ENCODE measurements at places on chromosomes 16 and 17. TPM values are rescaled to one million over a fixed set of nuclear protein-coding genes. Genes with fewer than 3 reads are reported as not detected.

The PRSS22 gene
- not detected for polyA plus RNA-seq

The EEF2KMT gene
- 11.5 TPM for polyA plus RNA-seq

- no peak for DNase-seq
These were observed 9.0 kb upstream of the ARHGAP27 start for GRCh38 chr17:45441526-45442310.

GRCh38 chr17:52207796-52208195 is 49.3 kb upstream of the CA10 start:
- DNase-seq, result no peak

The AANAT gene
- polyA plus RNA-seq, result not detected

GRCh38 chr16:65114527-65114926 is 7.3 kb downstream of the CDH11 start:
- peak; percentile 85 for DNase-seq

DNA sequence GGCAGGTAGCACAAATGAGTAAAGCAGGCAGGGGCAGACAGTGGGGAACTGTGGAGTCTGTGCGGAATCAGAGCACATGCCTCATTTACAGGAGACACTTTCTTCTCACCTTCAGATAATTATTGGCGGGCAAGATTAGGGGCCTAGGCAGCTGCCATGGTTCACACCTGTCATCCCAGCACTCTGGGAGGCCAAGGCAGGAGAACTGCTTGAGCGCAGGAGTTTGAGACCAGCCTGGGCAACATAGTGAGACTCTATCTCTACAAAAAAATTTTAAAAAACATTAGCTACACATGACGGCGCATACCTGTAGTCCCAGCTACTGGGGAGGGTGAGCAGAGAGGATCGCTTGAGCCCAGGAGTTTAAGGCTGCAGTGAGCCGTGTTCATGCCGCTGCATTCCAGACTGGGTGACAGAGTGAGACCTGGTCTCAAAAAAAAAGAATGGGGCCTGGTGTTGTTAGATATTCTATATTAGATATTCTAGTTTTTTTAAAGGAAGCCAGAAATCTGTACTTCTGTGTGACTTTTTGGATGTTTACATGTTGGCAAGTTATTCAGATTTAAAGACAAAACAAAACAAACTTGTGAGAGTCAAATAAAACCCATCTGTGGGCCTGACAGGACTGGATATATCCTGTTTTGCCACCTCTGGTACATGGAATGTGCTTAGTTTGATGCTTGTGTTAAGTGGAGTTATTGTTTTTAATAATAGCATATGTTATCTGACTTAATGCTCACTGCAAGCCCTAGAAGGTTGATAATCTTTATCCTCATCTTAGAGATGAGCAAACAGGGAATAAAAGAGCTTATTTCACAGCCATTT is 4.9 kb upstream of the LPCAT2 start:
- no peak for DNase-seq

The CDRT15 gene
- polyA plus RNA-seq, result not detected

DNA sequence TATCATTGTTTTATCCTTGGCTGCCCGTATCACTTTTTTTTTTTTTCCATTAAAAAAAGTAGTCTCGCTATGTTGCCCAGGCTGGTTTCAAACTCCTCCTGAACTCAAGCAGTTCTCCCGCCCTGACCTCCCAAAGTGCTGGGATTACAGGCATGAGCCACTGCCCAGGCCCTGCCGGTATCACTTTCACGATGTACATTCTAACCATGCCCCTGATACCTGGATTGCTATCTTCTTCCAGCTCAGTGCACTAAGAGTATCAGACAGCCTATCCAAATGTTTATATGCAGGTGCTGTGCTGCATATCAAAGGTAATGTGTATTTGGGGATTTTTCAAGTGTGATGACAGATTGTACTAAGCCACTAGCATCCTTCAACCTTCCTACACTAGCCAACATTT is 14.2 kb downstream of the MOSMO start:
- no peak for DNase-seq

GRCh38 chr17:17966399-17966798 is 5.8 kb downstream of the TOM1L2 start:
- DNase-seq, result no peak

The KRTAP4-8 gene
- polyA plus RNA-seq, result not detected

DNA sequence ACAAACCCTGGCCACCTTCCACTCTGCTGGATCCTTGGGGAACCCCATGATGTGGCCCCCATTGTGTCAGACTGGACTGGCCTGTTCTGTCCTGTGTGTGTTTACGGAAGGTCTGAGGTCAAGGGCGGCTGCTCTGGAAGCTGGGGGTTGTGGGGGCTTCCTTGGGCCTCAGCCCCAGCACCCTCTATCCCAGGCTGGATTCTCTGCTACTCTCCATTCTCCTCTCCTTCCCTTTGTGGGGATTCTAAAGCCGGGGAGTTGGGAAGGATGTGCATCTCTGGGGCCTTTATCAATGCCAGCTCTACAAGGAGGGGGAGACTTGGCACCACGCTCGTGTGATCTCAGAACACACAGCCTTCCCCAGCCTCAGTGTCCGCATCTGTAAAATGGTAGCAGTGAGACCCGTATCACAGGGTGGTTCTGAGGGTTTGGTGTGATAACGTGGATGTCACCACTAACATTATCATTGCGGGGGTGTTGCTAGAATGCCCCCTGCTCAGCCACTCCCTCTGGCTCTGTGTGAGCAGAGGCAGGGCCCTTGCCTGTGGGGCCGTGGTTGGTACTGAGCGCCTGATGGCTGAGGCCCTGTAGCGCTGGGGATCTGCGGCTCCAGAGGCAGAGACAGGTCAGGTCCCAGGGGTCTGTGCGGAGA is 18.1 kb downstream of the ADGRG1 start:
- DNase-seq, result no peak

- DNase-seq, result no peak
These were observed 94.4 kb downstream of the HS3ST3B1 start for GRCh38 chr17:14395255-14395654.

DNA sequence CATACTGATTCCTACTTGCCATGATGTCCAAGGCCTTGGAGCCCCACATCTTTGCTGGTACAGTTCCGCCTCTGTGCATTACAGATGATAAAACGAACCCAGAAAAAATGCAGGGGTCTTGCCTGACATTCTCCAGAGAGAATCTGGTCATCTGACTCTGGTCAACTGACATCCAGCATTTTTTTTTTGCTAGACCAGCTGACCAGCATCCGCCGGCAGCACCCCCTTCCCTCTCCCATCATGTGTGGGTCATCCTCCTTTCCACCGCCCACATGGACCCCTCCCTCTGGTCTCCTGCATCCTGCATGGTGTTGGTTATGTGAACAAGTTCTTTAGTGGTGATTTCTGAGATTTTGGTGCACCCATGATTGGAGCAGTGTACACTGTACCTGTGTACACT is 47.1 kb downstream of the CDH1 start:
- DNase-seq, result no peak

The KRT23 gene
- polyA plus RNA-seq, result not detected

The EXOC3L1 gene
- polyA plus RNA-seq, result 3.0 TPM

The KLHL10 gene
- not detected for polyA plus RNA-seq

DNA sequence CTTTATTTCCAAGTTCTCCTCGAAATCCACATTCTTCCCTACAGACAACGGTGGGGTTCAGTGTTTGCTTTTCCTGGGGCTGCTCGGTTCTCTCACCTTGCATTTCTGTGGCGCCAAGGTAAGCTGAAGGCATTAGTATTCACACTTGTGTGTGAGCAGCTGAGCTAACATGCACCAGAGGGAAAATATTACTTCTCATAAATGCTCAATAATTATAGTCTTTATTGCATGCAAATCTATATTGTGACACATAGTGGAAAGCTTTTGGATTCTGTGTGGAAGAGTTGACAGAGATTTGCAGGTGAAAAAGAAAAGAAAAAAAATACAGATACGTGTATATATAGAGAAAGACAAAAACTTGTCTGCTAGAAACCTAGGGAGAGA is 411.8 kb downstream of the MAF start:
- DNase-seq, result no peak

The AOC3 gene
- polyA plus RNA-seq, result 1.1 TPM

- DNase-seq, result no peak
These were observed 28.0 kb upstream of the UBE2G1 start for GRCh38 chr17:4394208-4395110.

- no peak for DNase-seq
These were observed 780.2 kb upstream of the CA10 start for GRCh38 chr17:52938623-52939230.

The PRSS33 gene
- polyA plus RNA-seq, result not detected

DNA sequence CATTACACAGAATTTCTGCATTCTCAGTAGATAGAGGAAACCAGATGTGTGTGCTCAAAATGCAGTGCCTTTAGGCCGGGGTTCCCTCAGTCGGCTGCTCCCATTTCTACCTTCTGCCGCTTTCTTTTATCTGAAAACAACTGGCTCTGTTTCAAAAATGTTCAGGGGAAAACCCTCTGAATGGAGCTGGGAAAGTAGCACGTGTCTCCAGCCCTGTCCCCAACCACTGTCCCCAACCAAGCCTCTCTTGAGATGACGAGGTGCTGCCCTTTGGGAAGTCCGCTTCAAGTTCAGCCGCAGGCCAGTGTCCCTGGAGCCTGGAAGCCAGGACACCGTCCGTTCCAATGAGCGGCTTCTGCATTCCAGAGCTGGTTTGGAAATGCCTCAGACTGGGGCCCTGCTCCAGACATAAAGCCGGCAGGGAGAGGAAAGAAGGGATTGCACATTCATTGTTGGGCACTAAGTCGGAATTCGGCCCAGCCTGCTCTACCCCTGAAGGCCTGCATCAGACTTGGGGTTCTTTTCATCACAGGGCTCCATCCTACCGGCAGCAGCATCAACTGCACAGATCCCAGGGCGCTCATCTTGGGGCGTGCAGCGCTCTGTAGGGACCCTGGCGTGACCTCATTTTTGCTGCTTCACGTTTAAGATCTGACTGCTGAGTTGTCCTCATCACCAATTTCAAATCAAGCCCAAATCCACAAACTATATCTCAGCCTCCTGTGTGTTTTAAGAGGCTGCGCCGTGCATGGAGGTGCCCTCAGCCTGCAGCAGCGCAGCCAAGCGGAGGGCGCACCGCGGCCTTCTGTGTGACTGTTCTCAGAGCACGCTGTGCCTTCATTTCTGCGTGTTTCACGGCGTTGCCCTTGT is 111.3 kb downstream of the BANP start:
- no peak for DNase-seq

- DNase-seq, result no peak
These were observed 29.1 kb upstream of the EIF1 start for GRCh38 chr17:41659427-41660212.

GRCh38 chr17:53950207-53950857 is 127.6 kb downstream of the KIF2B start:
- DNase-seq, result no peak

DNA sequence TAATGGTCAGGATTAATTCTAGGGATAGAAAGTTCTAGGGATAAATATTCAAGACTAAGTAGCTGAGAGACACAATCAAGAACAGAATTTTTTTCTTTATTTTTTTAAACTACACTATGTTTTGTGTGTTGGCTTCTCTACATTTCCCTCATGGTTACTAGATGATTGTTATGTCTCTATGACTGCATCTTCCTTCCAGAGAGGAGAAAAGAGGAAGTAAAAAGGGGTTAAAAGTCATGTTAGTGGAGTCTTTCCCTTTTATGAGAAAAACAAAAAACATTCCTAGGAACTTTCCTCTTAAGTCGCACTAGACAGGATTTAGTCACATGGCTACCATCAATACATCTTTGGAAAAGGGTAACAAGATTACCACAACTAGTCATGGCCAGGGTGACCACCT is 375.0 kb downstream of the KCNJ2 start:
- DNase-seq, result no peak

The CA7 gene
- 2.3 TPM for polyA plus RNA-seq

The KRTAP17-1 gene
- not detected for polyA plus RNA-seq

DNA sequence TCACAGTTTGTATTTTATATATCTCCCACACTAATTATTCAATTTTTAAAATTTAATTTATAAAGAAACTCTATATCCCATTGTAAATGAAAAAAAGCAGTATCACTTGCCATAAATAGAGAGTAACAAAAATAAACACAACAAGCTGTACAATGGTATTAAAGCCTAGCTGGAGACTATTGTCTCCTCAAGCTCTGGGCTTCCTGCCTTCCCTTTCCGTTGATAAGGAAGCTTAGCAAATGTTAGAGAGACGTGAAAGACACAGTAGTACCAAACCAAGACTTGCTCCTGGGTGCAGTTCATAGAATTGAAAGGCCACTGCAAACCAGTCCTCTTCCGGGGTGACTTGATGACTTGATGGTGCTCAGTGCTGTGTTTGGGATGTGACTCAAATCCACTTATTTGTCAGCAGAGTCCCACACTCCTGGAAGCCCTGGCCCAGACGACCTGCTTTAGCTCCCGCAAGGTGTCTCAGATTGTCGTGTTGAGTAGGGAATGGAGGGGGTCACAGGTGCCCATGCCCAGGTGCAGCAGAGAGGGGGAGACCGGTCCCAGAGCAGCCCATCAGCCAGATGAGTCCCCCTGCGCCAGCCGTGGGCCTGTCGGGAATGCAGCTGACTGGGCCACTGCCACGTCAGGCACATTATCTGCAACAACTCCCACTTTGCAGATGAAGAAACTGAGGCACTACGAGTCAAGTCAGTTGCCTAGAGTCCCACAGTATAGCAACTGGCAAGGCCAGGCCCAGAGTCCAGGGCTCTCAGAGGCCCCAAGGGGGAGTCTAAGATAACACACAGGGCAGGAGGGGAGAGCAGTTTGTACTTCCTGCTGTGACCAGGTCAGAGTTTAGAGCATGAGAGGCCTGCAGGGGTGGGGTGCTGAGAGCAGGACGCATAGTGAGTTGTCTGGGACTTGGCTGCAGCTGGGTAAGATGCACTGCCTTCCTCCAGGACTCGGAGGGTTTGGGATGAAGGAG is 40.5 kb downstream of the PSME3IP1 start:
- no peak for DNase-seq
